ENCODE measurements at places on chromosomes 13 and 19. TPM values are rescaled to one million over a fixed set of nuclear protein-coding genes. Genes with fewer than 3 reads are reported as not detected.

The IFI30 gene
- 20.4 TPM for total RNA-seq

The CAMSAP3 gene
- 0.50 TPM for total RNA-seq

The LRRC4B gene
- not detected for total RNA-seq

The CAPS gene
- total RNA-seq = 2.2 TPM

DNA sequence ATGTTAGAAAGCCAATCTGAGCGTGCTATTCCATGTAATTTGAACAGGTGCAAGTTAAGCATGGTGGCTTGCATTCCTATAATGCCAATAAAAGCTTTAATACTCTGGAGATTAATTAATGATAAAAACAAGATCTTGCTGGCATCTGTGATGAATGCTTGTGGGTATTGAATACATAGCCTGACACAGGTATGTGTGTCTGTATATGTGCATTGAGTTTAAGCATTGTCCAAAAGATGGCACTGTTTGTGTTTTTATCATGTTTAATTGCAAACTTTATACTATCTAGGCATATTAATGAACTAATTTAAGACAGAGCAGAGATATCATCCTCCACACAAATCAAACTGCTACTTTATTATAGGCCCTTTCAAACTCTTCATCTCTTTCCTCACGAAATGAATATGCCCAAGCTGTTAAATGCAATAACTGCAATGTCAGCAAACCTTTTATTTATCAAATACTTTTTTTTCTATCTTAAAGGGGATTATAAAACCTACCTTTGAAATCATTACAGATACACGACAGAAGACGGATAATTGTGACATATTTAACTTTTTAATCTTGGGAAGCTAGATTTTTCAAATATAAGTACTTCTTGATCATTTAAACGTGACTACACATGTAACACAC is 86.5 kb downstream of the TNFSF11 start:
- peaks cover 32% of the 10 kb centered on the region for H3K27me3 ChIP-seq
- DNase-seq = no peak
- no peaks in the 10 kb centered on the region for H3K4me1 ChIP-seq
- H3K27ac ChIP-seq = no peak overlapping the region

- peaks cover 34% of the 10 kb centered on the region for H3K27me3 ChIP-seq
- DNase-seq = no peak
Observed at GRCh38 chr13:50250401-50250800, 235.2 kb downstream of the KCNRG start.

GRCh38 chr19:313988-314815 is 23.0 kb upstream of the PLPP2 start:
- H3K4me3 ChIP-seq = no peak overlapping the region
- no peaks in the 10 kb centered on the region for H3K27me3 ChIP-seq
- H3K27ac ChIP-seq = no peak overlapping the region
- no peak for DNase-seq

DNA sequence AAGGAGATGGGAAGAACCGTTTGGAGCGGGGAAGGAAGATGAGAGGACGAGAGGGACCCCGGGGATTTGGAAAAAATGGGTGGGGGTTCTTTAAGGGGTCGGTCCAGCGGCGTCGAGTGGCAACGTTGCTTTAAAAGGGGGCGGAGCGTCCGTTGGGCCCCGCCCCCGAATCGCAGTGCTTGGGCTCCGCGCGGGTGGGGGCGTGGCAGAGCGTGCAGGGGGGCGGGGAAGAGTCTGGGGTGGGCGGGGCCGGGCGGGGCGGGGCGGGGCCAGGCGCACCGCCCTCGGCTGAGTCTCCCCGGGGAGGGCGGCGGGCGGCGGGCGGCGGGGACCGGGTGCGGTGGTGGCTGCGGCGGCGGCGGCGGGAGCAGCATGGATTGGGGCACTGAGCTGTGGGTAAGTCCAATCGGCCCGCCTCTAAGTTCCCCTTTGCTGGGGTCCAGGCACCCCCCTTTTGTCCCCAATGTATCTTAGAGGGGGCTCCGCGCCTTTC is at the start of gene TRIP10:
TRIP10 (plus strand) TSS at position 291 of the 493 bp plus-strand sequence; CDS start at position 373, 82 bp downstream.
- H3K27me3 ChIP-seq = no peaks in the 10 kb centered on the region
- H3K27ac ChIP-seq = peak within 1 kb of the TSS; percentile 98
- peaks cover 27% of the 10 kb centered on the region for H3K36me3 ChIP-seq
- peaks cover 39% of the 10 kb centered on the region for H3K4me1 ChIP-seq
- peak within 1 kb of the TSS; percentile 89 for H3K4me3 ChIP-seq

DNA sequence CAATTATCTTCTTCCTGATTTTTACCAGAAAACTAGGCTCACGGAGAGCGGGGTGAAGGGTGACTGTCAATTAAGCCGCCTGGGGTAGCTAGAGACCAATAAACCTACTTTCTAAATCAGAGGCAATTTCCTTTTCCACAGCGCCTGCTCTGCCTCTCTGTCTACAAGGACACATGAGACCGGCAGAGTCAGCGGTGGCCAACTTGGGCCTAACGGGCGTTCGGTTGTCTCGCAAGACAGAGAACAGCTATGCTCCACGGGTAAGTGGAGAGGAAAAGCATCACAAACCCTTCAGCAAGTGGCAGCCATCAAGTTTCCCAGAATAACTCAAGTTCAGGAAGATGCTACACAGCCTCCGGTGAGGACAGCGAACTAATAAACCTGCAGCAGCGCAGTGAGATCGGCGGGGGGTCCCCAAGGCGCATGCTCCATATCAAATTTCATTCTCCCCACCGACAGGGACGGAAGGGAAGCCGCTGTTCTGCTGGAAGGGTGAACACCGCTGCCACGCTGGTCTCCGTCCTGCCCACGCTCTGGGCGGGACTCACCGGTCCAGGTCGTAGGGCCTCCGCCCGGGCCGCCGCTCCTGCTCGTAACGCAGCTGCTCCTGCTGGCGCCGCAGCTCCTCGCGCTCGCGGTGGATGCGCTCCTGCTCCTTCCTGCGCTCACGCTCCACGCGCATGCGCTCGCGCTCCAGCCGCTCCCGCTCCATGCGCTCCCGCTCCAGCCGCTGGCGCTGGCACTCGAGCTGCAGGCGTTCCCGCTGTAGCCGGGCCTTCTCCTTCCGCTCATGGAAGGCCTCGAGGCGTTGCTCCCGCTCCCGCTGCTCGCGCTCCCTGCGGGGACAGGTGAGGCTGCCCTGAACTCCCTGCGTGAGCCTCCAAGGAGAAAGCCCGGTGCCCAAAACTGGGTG is 25.8 kb upstream of the TINCR start:
- H3K4me3 ChIP-seq = no peak overlapping the region
- no peak for DNase-seq
- peaks cover 66% of the 10 kb centered on the region for H3K36me3 ChIP-seq
- H3K27me3 ChIP-seq = no peaks in the 10 kb centered on the region

DNA sequence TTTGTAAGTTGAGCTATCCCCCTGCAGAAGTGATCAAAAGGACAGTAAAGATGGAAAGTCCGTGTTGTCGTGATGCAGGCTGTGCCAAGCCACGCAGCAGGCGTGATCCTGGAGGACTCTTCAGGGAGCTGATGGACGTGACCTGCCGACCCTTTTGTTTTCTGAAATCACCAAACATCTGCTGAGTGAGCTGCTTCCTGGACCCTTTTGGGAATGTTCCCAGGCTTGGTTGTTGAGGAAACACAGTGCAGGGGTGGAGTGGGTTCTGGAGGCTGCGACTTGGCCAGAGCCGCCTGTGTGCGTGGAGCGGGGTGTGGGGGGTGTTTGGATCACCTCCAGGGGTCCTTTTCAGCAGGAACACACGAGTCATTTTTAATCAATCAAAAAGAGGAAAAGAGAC is 15.4 kb upstream of the CPAMD8 start:
- no peaks in the 10 kb centered on the region for H3K36me3 ChIP-seq
- DNase-seq = no peak
- no peak overlapping the region for H3K4me3 ChIP-seq
- no peaks in the 10 kb centered on the region for H3K4me1 ChIP-seq
- no peak overlapping the region for H3K27ac ChIP-seq

- H3K27me3 ChIP-seq = no peaks in the 10 kb centered on the region
- H3K4me3 ChIP-seq = no peak overlapping the region
- peak overlapping the region; percentile 96 for H3K27ac ChIP-seq
- H3K4me1 ChIP-seq = peaks cover 82% of the 10 kb centered on the region
- no peak for DNase-seq
- peaks cover 3% of the 10 kb centered on the region for H3K36me3 ChIP-seq
Observed at GRCh38 chr19:13169769-13170168, 19.6 kb downstream of the IER2 start.

GRCh38 chr13:47135800-47136503 is 239.1 kb upstream of the HTR2A start:
- H3K36me3 ChIP-seq = no peaks in the 10 kb centered on the region
- no peak overlapping the region for H3K4me3 ChIP-seq
- no peak for DNase-seq
- H3K4me1 ChIP-seq = no peaks in the 10 kb centered on the region
- H3K27ac ChIP-seq = no peak overlapping the region

- H3K4me1 ChIP-seq = no peaks in the 10 kb centered on the region
- DNase-seq = no peak
- H3K36me3 ChIP-seq = peaks cover 13% of the 10 kb centered on the region
- peaks cover 2% of the 10 kb centered on the region for H3K27me3 ChIP-seq
- H3K27ac ChIP-seq = no peak overlapping the region
Observed at GRCh38 chr13:28440774-28441504, 54.0 kb downstream of the FLT1 start.

- DNase-seq = no peak
- H3K36me3 ChIP-seq = no peaks in the 10 kb centered on the region
Observed at GRCh38 chr13:92912629-92913028, 314.0 kb upstream of the GPC6 start.

DNA sequence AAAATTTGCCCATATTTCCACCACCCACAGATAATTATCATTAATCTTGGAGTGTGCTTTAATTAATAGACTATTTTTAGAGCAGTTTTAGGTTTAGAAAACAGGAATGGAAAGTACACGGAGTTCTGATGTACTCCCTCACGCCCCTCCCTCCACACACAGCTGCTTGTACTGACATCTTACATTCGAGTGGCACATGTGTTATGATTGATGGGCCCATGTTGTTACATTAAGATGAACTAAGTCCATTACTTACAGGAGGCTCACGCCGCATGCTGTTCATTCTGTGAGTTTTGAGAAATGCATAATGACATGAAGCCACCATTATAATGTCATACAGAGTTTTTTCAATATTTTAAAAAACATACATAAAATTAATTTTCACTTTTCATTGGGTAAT is 1.2 kb upstream of the SPATA13 start:
- no peak overlapping the region for H3K4me3 ChIP-seq
- no peak for DNase-seq
- peaks cover 12% of the 10 kb centered on the region for H3K4me1 ChIP-seq
- no peak overlapping the region for H3K27ac ChIP-seq
- no peaks in the 10 kb centered on the region for H3K36me3 ChIP-seq
- peaks cover 9% of the 10 kb centered on the region for H3K27me3 ChIP-seq

GRCh38 chr13:29104461-29104860 is 284.3 kb downstream of the MTUS2 start:
- no peak for DNase-seq
- no peak overlapping the region for H3K27ac ChIP-seq
- H3K4me1 ChIP-seq = no peaks in the 10 kb centered on the region

DNA sequence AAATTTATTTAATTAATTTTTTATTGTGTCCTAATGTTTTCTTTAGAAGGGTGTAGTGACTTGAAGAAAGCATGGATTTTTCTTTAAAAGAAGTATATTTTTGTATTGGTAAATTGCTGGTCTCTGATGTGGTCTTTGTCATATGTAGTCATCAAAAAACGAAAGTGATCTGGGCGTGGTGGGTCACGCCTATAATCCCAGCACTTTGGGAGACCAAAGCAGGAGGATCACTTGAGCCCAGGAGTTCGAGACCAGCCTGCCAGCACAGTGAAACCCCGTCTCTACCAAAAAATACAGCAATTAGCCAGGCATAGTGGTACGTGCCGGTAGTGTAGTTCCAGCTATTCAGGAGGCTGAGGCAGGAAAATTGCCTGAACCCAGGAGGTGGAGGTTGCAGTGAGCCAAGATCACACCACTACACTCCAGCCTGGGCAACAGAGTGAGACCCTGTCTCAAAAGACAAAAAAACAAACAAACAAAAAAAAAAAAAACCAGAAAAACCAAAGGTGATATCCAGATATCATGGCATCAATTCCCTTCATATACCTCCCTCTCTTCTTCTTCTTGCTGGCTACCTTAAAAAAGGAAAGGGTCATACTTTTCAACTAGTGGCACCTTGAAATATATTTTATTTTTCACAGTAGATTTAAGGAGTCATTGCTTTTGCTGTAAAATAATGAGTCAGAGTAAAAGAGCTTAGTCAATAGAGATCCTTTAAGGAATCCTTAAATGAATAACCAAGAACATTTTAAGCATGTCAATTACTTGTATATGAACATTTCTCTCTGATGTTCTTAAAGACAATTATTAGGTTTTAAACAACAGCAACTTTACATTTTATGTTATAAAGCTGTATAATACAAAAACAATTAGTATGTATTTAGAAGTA is 19.9 kb downstream of the KCTD4 start:
- H3K4me1 ChIP-seq = peaks cover 27% of the 10 kb centered on the region
- peaks cover 23% of the 10 kb centered on the region for H3K36me3 ChIP-seq
- no peak for DNase-seq
- no peaks in the 10 kb centered on the region for H3K27me3 ChIP-seq

DNA sequence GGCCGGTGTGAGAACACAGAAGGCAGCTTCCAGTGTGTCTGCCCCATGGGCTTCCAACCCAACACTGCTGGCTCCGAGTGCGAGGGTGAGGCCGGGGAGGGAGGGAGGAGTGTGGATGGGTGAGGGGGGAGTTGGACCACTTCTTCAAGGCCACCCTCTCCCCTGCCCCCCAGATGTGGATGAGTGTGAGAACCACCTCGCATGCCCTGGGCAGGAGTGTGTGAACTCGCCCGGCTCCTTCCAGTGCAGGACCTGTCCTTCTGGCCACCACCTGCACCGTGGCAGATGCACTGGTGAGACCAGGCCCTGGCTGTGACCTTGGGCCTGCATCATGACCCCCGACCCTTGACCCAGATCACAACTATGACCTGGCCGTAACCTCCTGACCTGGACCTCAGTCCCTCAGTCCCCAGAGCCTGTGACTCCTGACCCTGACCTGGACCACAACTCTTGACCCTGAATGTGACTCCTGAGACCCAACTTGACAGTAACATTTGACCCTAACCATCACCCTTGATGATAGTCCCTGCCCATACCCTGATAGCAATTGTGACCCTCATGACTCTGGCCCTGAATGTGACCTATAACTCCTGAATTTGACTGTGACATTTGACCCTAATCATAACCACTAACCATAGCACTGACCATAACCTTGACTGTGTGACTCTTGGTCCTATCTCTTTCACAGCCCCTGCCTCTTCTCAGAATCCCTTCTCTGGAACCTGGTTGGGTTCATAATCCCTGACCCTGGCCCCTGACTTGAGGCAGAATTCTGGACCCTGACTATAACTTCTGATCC is 10.9 kb downstream of the LTBP4 start:
- peaks cover 25% of the 10 kb centered on the region for H3K36me3 ChIP-seq
- H3K27ac ChIP-seq = peak overlapping the region; percentile 78
- H3K4me3 ChIP-seq = peak overlapping the region; percentile 99
- H3K4me1 ChIP-seq = peaks cover 62% of the 10 kb centered on the region

DNA sequence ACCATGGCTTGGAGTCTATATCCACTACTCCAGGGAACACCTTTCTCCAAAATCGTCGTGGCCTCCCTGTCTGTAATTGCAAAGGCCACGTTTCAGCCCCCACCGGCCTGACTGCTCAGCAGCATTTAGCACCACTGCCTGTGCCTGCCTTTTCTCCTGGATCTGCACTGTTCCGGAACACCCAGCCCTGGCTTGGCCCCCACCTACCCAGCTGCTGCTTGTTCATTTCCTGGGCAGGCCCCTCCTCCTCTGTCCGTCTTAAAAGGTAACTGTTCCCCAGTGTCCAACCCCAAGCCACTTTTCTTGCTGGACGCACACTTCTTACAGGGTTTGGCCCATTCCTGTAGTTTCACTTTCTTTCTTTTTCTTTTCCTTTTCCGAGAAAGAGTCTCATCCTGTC is 8.5 kb upstream of the SYT5 start:
- H3K4me1 ChIP-seq = peaks cover 4% of the 10 kb centered on the region
- no peak overlapping the region for H3K27ac ChIP-seq
- no peak overlapping the region for H3K4me3 ChIP-seq
- H3K36me3 ChIP-seq = no peaks in the 10 kb centered on the region
- H3K27me3 ChIP-seq = peaks cover 10% of the 10 kb centered on the region

Data from activated CD4-positive, alpha-beta T cell treated with anti-CD3 and anti-CD28 coated beads for 36 hours (primary cell).